ENCODE measurements at places on chromosomes 7 and 10.

GRCh38 chr7:157464971-157465886, 128.4 kb downstream of the DNAJB6 start:
- DNase-seq = no peak

DNA sequence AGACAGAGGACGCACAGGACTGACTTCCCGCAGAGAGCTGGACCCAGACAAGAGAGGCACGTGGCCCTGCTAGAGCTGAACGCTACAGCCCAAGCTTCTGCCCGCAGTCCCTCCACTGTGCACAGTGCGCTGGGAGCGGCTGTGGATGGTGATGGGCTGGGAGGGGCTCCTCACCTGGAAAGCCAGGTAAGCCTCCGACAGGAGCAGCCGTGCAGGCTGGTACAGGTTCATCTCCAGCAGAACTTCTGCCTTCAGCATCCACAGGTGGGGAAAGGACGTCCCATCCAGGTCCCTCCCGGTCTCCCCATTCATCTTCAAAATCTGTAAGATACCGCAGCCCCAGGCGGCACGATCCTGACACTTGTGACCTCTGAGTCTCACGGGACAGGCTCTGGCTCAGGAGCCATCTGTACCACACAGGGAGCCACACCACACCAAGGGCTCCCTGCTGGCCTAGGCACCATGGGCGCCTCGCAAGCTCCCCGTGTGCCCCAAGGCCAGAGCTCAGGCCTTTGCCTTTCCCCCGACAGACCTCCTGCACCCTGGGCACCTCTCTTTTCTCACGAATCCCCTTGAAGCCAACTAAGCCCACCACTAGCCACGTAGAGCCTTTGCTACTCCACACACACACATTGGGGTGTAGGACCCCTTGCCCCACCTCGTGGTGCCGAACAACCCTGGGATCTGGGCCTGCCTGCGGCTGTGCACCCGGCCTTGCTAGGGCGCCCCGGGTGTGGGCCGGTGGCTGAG, 76.3 kb downstream of the CFAP46 start:
- DNase-seq = no peak

- DNase-seq = no peak
These were observed 299.3 kb upstream of the MEOX2 start for GRCh38 chr7:15985587-15986384.

GRCh38 chr7:100886142-100886935, 3.2 kb downstream of the UFSP1 start:
- no peak for DNase-seq

DNA sequence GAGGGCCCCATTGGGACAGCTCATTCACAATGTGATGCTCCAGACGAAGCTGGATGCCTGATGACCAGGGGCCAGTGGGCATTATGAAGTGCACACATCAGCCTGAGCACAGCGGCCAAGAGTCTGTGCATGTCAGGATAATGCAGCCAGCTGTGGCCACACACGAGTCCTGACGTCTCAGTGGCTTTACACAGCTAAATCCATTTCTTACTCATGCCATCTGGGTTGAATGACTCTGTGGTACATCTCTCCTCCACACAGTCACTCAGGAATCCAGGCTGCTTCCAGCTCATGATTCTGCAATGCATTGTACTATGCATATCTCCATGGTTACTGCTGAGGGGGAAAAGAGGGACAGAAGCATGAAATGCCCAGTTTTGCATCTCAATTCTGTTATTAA, 123.6 kb downstream of the PRLHR start:
- no peak for DNase-seq
